Right lung (tissue), 10 donors: ENCODE measurements at places on chromosomes 2 and 18. TPM values are rescaled to one million over a fixed set of nuclear protein-coding genes. Genes with fewer than 3 reads are reported as not detected.

DNA sequence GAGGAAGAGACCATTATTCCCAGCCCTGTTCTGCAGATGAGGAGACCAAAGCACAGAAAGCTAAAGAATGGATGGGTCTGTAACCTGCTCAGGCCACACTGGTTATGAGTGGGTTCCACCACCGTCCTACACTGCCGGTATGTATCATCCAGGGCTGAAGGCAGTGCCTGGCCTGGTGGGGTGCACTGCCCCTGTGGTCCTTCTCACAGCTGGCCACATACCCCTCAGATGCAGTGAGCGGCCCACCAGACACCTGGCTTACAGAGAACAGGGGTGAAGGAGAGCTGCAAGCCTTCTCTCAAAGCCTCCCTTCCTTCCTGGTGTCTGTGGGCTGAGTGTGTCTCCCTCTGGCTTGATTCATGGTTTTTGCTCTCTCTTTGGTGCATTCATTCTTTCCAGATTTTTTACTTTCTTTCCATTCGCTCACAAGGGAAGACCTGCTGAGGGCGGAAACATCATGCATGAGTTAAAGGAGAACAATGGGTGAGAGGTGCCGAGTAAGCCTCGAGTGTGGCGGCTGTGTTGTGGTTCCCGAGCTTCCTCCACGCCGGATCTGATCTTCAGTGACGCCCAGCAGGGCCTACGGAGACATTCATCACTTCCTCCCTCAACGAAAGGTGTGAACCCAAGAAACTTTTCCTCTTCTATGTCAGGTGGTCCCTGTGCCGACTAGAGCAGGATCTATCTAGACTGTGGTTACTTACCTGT is 62.1 kb upstream of the REL start:
- DNase-seq = no peak

DNA sequence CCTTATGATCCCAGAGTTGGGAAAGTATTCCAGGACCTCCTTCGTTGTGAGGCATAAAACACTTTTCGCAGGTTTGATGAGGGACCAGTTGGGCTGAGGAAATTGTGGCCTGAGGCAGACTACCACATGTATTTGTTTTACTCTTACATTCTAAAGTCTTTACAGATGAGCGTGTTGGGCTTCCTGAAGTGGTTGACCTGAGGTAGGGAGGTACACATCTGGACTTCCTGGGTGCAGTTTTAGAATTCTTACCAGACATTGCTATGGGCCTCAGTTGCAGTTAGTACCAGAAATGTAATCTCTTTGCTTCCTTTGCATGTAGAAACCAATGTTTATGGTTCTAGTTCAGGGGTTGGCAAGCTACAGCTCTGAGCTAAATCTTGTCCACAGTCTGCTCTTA is 48.7 kb downstream of the COA5 start:
- no peak for DNase-seq

DNA sequence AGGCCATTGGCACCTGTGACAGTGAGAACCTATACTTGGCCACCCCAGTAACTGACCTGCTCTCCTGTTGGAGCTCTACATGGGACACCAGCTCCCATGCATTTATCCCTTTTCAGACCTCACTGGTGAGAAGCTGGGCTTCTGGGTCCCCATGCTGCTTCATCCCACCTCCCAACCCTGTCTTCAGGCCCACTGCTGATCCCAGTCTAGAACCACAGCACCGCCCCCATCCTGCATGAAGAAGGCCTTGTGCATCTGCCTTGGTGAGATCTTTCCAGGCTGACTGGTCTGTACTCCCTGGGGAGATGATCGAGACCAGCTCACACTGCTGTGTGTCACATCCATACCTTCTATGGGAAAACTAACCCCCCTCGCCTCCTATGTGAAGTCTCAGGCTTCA is 22.7 kb downstream of the TTC32 start:
- no peak for DNase-seq

- no peak for DNase-seq
These were observed 38.2 kb upstream of the CAVIN2 start for GRCh38 chr2:191885098-191885497.

DNA sequence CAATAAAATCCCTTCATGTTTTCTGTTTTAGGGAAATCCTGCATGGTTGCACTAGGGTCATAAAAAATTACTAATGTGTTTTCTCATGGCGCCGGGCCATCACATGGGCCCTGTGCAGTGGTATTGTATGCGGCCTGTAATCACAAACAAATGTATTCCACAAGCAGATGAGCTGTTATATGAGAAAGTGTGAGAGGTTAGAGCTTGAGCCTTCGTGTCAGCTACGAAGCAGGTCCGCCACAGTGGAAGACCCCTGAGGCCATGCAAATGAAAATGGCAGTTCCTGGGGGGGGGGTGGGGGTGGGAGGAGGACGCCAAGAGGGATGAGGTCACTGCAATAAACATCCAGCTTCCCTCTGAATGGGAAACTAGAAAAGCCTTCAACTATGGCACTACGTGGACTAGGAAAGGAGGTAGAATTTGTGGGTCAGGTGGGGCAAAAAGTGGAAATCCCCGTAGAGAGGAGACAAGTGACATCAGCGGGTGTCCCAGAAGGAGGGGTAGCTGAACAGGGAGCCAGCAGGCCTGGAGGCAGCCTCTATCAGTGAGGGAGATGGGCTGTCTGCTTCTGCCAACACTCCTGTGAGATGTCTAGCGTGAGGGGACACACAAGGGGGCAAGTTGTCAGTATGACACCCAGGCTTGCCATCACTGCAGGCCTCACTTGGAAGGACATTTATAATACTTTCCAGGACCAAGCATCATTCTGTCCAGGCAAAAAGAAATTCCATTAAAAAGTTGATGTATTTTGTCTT is 130.3 kb upstream of the CTAGE1 start:
- DNase-seq = peak; percentile 75

Gene NEU2
- not detected for polyA plus RNA-seq

Gene FKBP1B
- polyA plus RNA-seq = 16.4 TPM

Gene SCN9A
- 11.7 TPM for polyA plus RNA-seq

Gene CDH19
- polyA plus RNA-seq = 0.15 TPM
